ENCODE measurements at places on chromosomes 1 and 21.
A peak's percentile ranks its signal among the peaks of the same experiment; 100 is the strongest.

DNA sequence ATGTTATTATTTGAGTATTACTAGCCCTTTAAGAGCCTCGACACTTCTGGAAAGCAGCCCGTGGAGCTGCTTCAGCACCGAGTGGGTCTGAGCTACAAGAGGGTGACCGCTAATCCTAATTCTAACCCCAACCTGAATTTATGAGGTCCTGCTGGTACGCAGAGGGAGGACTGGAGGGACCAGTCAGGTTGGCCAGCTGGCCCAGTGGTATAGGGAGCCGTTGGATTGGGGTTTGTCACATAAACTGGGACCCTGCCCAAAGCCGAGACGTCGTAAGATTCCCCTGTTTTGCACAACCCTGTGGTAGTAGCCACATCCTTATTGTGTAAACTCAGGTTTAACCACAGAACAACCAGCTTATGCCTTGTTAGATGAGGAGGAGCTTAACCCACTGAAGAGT is 60.8 kb upstream of the F3 start:
- DNase-seq: peak; percentile 82

- DNase-seq: peak; percentile 50
These were observed 34.9 kb upstream of the RUNX3 start for GRCh38 chr1:24964811-24965570.

DNA sequence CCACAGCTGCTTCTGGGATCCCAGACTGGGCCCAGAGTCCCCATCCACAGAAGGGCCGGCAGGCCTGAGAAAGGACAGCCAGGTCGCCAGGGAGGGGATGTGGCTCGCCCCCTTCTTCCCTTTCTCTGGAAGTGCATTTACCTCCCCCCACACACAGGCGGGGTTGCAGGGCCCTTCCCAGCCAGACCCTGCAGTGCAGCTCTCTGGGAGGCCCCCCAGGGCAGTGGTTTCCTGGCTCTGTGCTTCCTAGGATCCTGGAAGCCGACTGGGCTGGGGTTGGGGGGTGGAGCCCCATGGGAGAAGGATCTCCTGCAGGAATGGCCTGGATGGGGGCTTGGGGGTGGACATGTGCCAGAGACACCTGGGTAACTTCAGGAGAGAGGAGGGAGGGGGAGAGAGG is 4.2 kb upstream of the COL6A1 start:
- no peak for DNase-seq

- peak; percentile 99 for DNase-seq
These were observed 107.5 kb downstream of the GDAP2 start for GRCh38 chr1:117821774-117822482.

- no peak for DNase-seq
These were observed 154.6 kb downstream of the ADSS2 start for GRCh38 chr1:244297087-244297486.

GRCh38 chr1:102241431-102242338 is 245.0 kb upstream of the OLFM3 start:
- no peak for DNase-seq

GRCh38 chr1:47196622-47197021 is 6.8 kb upstream of the PDZK1IP1 start:
- no peak for DNase-seq

DNA sequence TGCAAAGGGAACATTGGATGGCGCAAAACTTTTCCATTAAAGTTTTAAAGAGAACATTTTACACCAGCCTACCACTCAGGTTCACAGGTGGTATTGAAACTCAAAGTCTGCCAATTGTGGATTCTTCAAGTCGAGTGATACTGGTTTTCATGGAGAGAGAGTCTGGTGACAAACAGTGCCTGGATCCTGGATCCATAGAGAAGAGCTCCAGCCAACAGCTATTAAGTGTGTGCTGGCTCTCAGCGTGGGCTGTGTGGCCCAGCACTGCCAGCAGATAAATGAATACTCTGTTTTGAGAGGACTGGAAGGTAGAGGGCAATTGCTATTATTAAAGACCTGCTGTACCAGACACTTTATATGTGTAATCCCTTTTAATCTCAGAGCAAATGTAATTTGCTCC is 118.9 kb upstream of the SYT6 start:
- DNase-seq: no peak

DNA sequence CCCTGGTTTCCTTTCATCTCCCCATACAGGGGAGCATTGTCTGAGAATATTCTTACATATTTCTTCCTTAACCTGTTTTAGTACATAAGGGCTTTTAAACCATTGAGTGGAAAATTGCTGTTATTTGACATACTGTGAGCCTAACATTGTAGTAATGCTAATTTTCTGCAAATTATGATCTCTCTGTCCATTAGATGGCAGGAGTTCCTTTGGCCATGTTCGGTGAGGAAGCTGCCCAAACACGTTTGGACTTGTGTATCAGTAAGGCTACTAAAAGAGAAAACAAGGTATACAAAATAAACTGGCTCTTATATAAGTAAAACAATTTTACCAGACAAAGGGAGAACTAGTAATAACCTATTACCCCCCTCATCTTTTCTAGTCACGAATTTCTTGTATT is 29.2 kb downstream of the CDC7 start:
- DNase-seq: peak; percentile 73
